ENCODE measurements at places on chromosomes 6 and 20. TPM values are rescaled to one million over a fixed set of nuclear protein-coding genes. Genes with fewer than 3 reads are reported as not detected.

The ABHD16B gene
- total RNA-seq, result not detected

The KCTD20 gene
- 64.5 TPM for total RNA-seq

The GABRR1 gene
- total RNA-seq, result not detected

The MICB gene
- 4.0 TPM for total RNA-seq

The LY86 gene
- total RNA-seq, result 3.3 TPM

The ADGRF5 gene
- total RNA-seq, result 22.5 TPM

The MEP1A gene
- not detected for total RNA-seq

The FOXC1 gene
- total RNA-seq, result 7.5 TPM

The GABBR1 gene
- 26.1 TPM for total RNA-seq

The PHACTR1 gene
- total RNA-seq, result 4.6 TPM

The ELOVL2 gene
- 11.1 TPM for total RNA-seq

The HLA-DQB1 gene
- 5.4 TPM for total RNA-seq

The TRDN gene
- not detected for total RNA-seq

The ISM1 gene
- 13.0 TPM for total RNA-seq

The SLC26A8 gene
- 0.48 TPM for total RNA-seq

The TXNDC5 gene
- 123 TPM for total RNA-seq

The BPIFA1 gene
- not detected for total RNA-seq

The HTR1B gene
- total RNA-seq, result 0.15 TPM

The RSPO3 gene
- 5.9 TPM for total RNA-seq

The TOMM6 gene
- 127 TPM for total RNA-seq

The CD93 gene
- 19.2 TPM for total RNA-seq

The AVP gene
- total RNA-seq, result not detected

The DHX35 gene
- total RNA-seq, result 20.3 TPM

The RIN2 gene
- total RNA-seq, result 114 TPM

The SLC12A5 gene
- total RNA-seq, result not detected

The ATP6V1G2 gene
- 0.44 TPM for total RNA-seq

The CCN6 gene
- total RNA-seq, result not detected

The TGM3 gene
- not detected for total RNA-seq

The MAS1 gene
- not detected for total RNA-seq

The CEP250 gene
- total RNA-seq, result 28.5 TPM

The DUSP15 gene
- 3.6 TPM for total RNA-seq

The LZTS3 gene
- total RNA-seq, result 11.3 TPM

The DNAH8 gene
- total RNA-seq, result not detected

The KPNA5 gene
- total RNA-seq, result 11.2 TPM

The GLP1R gene
- 0.33 TPM for total RNA-seq

The RHAG gene
- total RNA-seq, result not detected

The CFB gene
- 130 TPM for total RNA-seq

The PBOV1 gene
- not detected for total RNA-seq

The LRRC1 gene
- total RNA-seq, result 37.9 TPM

The TMC2 gene
- 0.33 TPM for total RNA-seq

The TFAP2B gene
- under 0.01 TPM for total RNA-seq

The PSMB9 gene
- total RNA-seq, result 16.8 TPM

The NMBR gene
- not detected for total RNA-seq

The LTA gene
- total RNA-seq, result not detected

The RPP21 gene
- total RNA-seq, result 69.6 TPM

The NKX2-2 gene
- not detected for total RNA-seq

The TNFRSF21 gene
- total RNA-seq, result 10.2 TPM

The MYH7B gene
- total RNA-seq, result 0.66 TPM

The FKBP1A gene
- total RNA-seq, result 128 TPM

The HRH3 gene
- total RNA-seq, result not detected

The GSS gene
- 53.7 TPM for total RNA-seq

The GPR6 gene
- total RNA-seq, result not detected

The LCA5 gene
- 8.0 TPM for total RNA-seq

The LY6G6F gene
- total RNA-seq, result not detected
